ENCODE measurements at places on chromosomes 13 and 19.

- no peak for DNase-seq
Observed at GRCh38 chr19:15635016-15635805, 5.5 kb upstream of the CYP4F3 start.

GRCh38 chr19:3045885-3046697, 16.2 kb downstream of the TLE5 start:
- no peak for DNase-seq

DNA sequence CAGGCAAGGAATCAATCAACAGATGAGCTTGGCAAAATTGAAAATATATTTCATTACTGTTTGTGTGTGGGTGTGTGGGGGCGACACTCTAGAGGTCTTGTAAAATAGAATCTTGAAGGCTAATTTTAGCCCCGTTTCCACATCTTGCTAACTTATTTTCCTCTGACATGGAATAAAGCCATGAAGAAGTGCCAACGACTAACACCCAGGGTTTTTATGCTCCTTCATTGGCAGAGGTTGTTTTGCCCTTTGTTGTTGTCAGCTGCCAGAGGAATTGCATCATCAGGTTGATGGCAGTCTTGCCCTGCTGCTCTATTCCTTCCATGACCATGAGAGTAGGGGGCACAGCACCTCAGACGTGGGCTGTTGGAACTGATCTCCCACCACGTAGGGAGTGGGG, 30.6 kb upstream of the FAM216B start:
- DNase-seq, result no peak

GRCh38 chr19:46979126-46980105, 40.2 kb upstream of the NPAS1 start:
- DNase-seq, result no peak

GRCh38 chr13:22325761-22326160, 654.9 kb downstream of the FGF9 start:
- no peak for DNase-seq

DNA sequence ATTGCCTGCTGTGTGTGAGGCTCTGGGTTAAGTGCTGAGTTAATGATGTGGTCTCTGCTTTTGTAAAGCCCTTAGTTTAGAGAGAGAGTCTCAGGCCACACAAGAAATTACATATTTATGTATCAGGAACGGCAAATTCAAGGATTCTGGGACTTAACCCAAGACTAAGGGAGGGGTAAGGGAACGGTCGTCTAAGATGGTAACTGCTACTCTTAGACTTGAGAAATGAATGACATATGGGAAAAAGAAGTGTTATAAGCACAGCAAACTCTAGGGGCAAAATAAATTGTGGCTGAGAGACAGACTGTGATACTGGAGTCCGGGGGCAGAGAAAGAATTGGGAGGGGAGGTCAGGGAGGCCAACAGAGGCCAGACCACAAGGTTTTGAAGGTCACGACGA, 10.2 kb downstream of the VSIG10L start:
- no peak for DNase-seq

GRCh38 chr13:105816994-105817393, 718.5 kb downstream of the EFNB2 start:
- DNase-seq, result no peak

- no peak for DNase-seq
Observed at GRCh38 chr19:53091413-53092254, 11.6 kb downstream of the ZNF160 start.

GRCh38 chr13:23859455-23859854, 29.7 kb downstream of the MIPEP start:
- DNase-seq, result no peak

GRCh38 chr19:11499890-11500420, 5.7 kb downstream of the ZNF653 start:
- DNase-seq, result no peak

GRCh38 chr19:14432791-14433553, at the start of gene PKN1:
PKN1 (plus strand) TSS chr19:14433306; CDS start chr19:14433522, 216 bp downstream.
- peak; percentile 49 for DNase-seq

DNA sequence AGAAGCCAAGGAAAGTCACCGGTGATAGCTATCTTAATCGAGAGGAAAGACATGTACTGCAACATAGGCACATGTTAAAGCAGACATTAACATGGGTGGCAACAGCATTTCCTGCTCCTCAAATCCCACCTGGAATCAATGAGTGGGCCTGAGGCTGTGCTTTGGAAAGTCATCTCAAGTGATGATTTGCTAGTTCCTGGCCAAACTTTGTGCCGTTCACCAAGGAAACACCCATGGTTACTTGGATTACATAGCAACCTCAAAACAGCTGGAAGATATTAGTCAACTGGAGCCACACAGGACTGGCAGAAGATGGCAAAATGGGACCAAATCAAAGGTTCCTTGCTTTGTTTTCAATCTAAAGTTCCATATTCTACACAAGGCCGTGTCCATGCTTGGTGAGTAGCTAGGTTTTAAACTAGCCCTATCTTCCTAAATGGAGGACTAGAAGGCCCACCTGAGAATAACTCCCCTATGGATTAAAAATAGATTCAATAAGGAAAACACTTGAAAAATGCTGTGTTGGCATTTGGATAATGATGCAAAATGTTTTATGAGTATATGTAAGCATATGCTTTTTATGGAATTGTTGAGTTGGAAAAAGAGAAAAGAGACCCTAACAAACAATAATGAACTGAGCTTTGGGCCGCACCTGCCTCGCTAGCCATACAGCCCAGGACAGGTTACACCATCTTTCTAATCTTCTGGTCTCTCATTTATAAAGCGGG, 144.5 kb downstream of the RGCC start:
- DNase-seq, result no peak

DNA sequence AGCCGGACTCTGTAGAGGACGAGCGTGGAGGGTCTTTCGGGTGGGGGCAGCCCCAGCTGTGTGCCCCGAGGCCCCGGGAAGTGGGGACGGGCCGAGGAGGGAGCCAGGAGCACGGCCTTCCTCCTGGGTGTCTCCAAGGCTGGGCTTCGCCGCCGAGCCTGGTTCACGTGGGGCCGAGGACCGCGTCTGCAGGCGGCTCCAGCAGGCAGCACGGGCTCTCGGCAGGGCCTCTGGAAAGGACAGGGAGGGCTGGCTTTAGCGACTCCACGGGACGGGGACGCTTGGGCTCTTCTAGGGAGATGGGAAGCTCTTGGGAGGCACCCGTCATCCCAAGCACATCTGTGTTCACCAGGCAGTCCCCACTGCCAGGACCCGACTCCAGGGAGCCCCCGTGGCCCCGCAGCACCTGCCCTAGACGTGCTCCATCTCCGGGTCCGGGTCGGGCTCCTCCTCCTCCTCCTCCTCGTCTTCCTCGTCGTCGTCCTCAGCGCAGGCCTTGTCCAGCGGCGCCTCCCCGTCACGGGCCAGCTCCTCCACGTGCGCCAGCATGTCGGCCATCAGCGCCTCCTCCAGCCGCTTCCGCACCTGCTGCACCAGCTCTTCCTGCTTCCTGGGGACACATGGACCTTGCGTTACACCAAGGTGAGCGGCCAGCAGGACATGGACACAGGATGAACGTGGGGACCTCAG, 9.9 kb upstream of the MEX3D start:
- no peak for DNase-seq

DNA sequence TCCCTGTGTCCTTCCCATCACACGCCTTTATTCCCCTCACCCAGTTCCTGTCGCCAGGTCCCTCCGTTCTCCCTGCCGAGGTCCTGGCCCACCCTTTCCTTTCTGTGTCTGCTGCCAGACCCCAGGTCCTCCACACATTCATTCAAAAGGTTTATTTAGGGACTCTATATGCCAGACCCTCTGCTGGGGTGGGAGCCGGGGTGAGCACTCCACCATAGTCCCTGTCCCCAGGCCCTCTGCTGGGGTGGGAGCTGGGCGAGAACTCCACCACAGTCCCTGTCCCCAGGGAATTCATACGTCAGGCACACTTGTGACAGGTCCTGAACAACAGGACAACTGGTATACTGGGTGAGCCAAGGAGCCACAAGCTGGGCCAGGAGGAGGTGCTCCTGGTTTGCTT, 34.4 kb upstream of the TUBGCP3 start:
- DNase-seq, result no peak

- no peak for DNase-seq
Observed at GRCh38 chr19:30423481-30423880, 51.3 kb downstream of the ZNF536 start.

GRCh38 chr13:97388373-97388772, 45.6 kb upstream of the RAP2A start:
- DNase-seq, result no peak

DNA sequence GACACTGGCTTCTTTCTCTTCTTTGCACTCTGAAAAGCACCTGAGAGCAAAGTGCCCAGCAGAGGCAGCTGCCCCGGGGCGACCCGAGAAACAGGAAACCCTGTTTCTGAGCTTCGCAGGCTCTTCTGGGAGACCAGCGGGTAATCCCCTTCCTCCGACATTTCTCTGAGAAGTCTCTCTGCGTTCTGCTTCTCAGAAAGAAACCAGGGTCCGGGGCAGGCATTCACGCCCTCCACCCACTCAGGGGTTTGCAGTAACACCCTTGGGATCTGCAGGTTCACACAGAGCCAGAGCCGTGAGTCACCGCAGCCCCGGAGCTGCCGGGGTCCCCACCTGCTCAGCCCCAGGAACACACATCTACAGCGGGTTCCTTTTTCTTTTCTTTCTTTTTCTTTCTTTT, 86.0 kb downstream of the GADD45B start:
- no peak for DNase-seq

- DNase-seq, result no peak
Observed at GRCh38 chr19:1684573-1684912, 32.1 kb upstream of the TCF3 start.

GRCh38 chr13:114106991-114107685, 25.3 kb downstream of the RASA3 start:
- DNase-seq, result no peak

DNA sequence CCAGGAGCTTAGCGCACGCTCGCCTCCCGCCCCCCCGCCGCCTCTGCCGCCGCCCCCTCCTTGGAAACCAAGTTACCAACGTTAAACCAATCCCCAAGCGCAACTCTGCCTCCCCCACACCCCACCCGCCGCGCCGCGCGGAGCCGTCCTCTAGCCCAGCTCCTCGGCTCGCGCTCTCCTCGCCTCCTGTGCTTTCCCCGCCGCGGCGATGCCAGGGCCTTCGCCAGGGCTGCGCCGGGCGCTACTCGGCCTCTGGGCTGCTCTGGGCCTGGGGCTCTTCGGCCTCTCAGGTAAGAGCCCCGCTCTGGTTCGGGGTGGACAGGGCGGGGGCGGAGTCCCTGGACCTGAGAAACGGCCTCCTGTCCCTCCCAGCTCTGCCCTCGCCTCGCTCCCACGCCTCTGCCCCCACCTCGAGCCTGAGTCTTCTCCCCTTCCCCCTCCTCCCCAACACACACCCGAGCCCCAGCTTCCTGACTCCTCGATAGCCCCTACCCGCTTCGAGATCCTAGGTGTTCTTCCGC, at the start of gene ICAM5:
TSS of gene ICAM5 (plus strand) at position 117 of the 521 bp plus-strand sequence. CDS start at position 209, 92 bp downstream.
- no peak for DNase-seq

DNA sequence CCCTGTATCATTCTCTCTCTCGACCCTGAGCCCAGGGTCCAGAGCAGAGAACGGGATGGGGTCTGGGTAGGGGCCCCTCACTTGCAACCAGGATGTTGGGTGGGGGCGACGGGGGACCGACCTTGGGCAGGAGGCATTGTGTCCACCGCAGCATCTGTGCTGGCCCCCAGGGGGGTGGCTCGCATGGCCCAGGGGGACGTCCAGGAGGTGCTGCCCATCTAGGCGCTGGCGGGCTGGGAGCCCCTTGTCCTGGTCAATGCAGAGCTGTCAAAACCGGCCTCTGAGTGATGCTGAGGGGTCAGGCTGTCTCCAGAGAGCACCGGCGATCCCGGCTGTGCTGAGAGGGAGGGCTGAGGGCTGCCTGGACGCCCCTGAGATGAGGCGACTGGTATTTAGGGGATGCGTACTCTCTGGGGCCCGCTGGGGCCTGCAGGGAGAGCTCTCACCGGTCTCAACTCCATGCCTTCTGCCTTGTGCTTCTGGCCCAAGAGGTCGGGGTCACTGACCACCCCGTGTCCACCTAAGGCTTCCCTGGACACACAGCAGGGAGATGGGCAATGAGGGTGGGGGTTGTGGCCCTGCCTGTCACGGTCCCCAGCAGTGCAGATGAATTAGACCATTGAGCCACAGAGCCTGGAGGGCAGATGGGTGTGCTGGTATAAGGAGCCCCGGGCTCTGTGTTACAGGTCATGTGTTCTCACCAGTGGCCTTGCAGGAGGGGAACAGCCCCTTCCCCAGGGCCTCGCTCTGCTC, 8.6 kb downstream of the RPS9 start:
- DNase-seq, result no peak

GRCh38 chr13:95623141-95623540, 21.4 kb downstream of the DZIP1 start:
- DNase-seq, result no peak

DNA sequence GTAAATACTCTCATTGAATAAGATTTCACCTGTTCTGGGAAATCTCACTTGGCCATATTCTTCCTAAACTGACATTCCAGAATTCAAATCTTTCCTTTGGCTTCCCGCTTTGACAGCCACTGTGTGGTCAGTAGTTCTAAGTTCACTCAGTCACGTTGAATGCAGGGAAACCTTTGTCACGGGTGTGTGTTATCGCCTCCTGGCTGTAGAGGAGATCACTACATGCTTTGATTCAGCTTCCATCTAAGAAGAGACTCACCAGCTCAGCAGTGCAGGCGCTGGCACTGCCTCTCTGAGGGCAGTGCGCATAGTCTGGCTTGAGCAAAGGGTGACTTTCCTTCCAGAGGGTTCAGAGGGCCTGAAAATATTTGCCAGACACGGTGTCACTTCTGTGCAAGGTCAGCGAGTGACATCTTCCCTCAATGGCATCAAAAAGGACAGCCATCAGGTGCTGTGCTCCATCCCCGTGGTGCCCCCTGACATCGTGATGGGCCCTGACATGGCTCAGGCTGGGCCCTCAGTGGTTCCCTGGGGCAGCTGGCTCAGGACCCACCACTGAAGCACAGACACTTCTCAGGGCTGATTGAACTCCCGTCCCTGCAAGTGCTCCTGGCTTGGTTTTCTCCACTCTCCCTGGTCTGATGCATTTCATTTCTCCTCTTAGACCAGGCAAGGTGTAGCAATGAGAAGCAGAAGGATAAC, 635.4 kb upstream of the ARGLU1 start:
- no peak for DNase-seq

Measured in NCI-H1092 (cell line).